ENCODE measurements at places on chromosomes 5 and 9. TPM values are rescaled to one million over a fixed set of nuclear protein-coding genes. Genes with fewer than 3 reads are reported as not detected.

- DNase-seq = no peak
Observed at GRCh38 chr5:37492778-37493555, 113.8 kb downstream of the WDR70 start.

DNA sequence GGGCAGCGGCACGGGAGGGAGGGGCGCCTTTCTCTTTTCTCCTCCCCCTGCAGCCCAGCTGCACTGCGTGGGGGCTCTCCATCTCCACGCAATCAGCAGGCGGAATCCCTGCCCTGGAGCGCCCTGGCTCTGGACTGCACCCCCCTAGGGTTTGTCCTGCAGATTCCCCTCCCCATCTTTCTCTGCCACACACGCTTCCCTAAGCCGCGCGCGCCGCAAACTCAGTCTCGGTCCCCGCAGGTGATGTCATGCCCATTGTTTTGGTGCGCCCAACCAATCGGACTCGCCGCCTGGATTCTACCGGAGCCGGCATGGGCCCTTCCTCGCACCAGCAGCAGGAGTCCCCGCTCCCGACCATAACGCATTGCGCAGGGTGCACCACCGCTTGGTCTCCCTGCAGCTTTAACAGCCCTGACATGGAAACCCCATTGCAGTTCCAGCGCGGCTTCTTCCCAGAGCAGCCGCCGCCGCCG, at the start of gene KCNN2:
TSS of gene KCNN2 (plus strand) at position 347 of the 473 bp plus-strand sequence. CDS start at position 417, 70 bp downstream.
- DNase-seq = no peak

- no peak for DNase-seq
Observed at GRCh38 chr5:125558016-125558415, 811.6 kb upstream of the ZNF608 start.

- no peak for DNase-seq
Observed at GRCh38 chr9:97528529-97529230, 27.2 kb downstream of the TMOD1 start.

DNA sequence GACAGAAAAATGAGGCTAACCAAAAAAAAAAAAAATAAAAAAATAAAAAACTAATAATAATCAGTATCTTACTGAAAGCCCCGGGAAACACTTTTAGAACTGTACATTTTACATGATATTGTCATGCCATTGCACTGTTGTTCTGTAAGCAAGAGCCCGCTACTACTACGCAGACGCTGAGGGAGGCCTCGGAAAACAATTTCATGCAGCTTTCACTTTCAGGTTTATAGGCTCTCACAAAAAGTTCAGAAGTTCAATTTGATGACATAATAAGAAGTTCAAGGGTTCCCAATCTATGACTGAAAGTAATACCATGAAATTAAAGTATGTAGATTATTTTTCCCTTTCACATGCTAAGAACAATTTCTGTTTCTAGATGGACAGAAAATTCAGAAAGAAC, 318.3 kb upstream of the ITGA1 start:
- no peak for DNase-seq

DNA sequence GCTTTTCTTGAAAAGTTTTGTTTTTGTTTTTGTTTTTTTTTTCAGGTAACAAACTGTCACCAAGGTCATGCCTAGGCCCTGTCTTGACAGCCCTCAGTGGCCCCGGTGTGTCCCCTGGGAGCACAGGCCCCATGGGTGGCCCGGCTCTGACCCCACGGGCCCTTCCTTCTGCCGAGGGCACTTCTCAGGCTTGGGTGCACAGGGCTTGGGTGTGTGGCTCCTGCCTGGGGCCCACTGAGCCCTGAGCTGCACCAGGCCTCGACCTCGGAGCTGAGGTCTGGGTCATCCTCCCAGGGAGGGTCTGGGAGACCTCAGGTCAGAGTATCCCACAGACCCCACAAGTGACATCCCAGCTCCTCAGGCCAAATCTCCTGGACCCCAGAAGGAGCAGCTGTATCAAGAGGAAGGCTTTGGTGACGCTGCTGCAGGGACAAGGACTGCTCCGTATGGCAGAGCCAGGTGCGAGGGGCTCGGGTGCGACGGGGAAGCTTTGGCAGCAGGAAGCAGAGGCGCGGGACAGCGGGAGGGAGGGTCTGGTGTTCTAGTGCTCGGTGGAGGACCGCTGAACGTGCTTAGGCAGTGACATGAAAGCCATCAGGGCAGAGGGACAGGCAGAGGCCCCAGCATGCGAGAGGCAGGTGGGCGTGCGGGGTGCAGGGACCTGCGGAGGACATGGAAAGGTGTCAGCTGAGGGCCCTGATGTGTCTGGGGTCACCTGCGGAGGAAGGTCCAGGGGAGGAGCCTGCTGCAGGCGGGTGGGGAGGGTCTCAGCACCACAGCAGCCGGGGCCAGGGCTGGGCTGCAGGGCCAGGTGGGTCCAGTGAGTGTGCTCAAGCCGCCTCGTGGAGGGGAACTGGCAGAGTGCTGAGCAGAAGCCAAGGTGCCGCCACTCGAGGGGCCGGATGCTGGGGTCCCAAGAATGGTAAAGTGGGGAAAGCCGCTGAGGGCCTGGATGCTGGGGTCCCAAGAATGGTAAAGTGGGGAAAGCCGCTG, 18.4 kb upstream of the SLC9A3 start:
- no peak for DNase-seq

DNA sequence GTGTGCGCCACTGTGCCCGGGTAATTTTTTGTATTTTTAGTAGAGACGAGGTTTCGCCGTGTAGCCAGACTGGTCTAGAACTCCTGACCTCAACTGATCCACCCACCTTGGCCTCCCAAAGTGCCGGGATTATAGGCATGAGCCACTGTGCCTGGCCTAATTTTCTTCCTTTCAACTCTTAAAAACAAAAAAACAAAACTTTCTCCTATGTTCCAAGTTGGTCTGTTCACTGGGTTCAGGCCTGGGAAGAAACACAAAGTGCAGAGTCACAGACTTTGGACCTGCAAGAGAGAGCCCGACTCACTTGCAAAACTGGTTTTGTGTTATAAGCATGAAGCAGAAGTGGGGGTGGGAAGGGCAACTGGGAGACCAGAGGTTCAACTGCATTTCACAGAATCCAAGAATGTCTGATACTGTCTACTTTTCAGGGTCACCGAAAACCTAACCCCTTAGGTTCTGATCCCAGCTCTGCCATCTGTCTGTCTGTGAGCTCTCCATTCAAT, 5.2 kb upstream of the HDHD3 start:
- DNase-seq = no peak

DNA sequence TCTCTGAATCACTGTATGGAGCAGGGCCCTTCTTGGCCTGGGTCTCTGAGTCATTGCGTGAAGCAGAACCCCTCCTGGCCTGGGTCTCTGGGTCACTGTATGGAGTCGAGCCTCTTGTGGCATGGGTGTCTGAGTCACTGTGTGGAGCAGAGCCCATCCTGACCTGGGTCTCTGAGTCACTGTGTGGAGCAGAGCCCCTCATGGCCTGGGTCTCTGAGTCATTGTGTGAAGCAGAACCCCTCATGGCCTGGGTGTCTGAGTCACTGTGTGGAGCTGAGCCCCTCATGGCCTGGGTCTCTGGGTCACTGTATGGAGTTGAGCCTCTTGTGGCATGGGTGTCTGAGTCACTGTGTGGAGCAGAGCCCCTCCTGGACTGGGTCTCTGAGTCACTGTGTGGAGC, 94.0 kb upstream of the RAPGEF1 start:
- no peak for DNase-seq

GRCh38 chr9:90032296-90033027, 427.6 kb downstream of the GADD45G start:
- DNase-seq = no peak

DNA sequence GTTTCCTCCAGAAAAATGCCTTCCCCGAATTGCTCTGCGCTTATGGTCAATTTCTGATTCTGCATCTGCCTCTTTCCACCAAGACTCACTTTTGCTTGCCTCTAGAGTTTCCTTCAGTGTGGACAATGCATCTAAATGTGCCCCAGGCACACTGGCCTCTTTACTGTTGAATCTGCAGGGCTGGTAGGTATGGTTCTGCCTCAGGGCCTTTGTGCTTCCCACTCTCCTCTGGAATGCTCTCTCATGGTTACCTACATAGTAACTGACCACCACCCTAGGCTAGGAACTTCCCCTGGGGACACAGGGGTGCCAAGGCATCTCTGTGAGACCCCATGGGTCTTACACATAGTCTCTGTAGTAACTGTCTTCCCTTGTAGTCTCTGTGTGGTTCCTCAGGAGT, 1258.6 kb downstream of the CDH12 start:
- DNase-seq = no peak

DNA sequence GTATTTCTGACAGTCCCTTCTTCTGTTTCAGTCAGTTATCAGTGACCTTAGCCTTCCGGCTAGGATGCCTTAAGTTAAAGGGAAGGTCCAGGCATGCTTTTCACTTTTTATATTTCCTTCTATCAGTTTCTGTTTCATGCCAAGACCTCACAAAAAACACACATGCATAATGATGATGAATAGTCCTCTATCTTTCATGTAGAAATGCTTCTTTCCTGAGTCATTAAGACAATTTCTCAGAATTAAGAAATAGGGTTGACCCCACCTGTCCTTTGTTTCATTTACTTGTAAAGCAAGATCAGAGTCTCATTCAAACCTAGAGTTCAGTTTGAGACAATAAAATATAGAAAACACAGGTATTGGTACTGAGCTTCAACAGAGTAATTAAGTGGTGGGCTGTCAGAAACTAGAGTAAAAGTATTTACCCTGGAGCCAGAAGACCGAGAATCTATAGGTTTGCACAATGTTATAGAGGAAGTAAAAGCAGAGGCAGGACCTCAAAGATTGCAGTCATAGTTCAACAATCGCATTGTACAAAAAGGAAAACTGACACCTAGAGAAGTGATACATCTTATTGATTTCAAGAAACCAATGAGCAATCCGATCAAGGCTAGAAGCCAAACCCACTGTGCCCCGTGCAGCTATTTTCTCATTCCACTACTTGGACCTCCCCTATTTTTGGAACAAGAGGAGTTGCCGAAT, 118.7 kb upstream of the PUM3 start:
- no peak for DNase-seq

GRCh38 chr5:111984044-111984443, 227.1 kb upstream of the NREP start:
- DNase-seq = no peak

DNA sequence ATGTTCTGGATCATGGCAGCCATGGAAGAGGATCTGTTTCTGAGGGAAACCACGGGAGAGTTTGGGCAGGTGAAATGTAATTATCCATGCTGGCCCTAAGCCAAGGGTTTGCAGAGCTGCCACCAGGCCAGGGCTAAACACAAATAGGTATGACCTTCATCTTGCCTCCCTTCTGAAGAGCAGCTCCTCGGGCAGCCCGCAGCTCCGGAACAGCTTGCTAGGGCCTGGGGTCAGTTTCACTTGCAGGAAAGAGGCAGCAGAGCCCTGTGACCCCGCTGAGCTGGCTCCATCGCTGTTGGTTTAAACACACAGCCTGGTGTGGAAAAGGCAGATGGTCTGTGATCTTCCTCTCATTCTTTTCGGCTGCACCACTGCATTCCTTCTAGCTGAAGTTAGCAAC, 141.4 kb downstream of the TMEM38B start:
- DNase-seq = no peak

- no peak for DNase-seq
Observed at GRCh38 chr5:151283120-151283825, 20.3 kb downstream of the SLC36A3 start.

GRCh38 chr5:136984772-136985446, 514.2 kb downstream of the SPOCK1 start:
- DNase-seq = no peak

- DNase-seq = no peak
Observed at GRCh38 chr5:112018846-112019245, 261.9 kb upstream of the NREP start.

DNA sequence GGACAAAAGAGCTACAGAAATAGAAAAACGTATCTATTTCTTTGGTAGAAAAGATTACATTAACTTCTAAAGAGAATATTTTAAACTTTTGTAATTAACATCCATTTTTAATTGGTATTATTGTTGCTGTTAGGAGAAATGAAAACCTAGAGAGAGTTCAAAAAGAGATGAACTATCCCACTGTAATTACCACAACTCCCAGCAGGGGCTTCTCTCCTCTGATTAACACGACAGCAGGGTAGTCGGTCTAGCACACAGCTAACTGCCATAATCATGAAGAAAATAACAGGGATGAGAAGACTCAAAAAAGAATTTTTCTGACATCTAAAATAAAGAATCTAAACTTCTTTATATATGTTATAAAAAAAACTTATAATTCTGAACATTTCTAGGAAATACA, 86.2 kb upstream of the CDH9 start:
- DNase-seq = no peak

- no peak for DNase-seq
Observed at GRCh38 chr5:1880377-1881025, 2.2 kb downstream of the IRX4 start.

GRCh38 chr9:90909747-90910283, 108.2 kb downstream of the SYK start:
- no peak for DNase-seq

DNA sequence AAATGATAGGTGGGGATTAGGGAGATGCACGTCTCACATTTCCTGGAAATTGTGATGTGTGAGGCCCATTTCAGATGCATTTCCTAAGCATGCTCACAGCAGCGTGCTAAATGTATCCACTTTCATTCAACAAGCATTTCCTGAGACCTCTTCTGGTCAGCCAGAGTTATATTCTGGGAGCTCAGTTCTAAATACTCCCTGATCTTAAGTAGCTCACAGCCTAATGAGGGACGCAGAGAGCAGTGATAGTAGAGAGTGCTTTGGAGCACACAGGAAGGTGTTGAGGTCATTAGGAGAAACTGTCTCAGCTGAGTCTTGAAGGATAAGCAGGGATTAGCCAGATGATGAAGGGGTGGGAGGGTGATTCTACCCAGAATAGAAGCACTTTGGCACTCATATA, 46.2 kb upstream of the FSD1L start:
- DNase-seq = no peak

DNA sequence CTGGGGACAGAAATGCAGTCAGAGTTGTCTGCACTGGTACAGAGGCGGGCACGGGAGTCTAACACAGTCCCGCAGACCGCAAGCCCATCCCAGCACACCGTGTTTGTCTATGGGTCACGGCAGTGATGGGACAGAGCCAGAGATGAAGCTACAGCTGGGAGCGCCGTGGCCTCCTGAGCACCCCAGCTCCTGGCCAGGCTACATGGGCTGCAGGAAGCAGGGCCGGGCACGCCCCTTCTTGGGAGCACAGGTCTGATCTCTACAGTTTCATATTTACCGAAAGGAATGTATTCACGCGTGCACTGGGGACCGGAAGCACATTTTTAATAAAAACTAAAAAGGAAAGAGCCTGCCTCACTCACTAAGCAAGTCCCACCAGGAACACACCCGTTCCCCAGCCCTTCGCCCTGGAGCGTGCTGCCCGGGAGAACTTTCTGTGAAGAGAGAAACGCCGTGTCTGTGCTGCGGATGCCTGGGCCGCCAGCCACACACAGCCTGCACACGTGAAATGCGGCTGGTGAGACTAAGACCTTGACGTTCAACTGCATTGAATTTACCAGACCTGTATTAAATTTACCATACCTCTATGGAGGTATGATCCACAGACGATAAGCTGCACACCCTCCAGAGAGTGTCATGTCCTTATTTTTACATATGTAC, 81.1 kb downstream of the VAV2 start:
- DNase-seq = no peak

Gene ZNF484
- 5.4 TPM for total RNA-seq

Gene THBS4
- 0.31 TPM for total RNA-seq

Gene ITGA1
- total RNA-seq = 1.6 TPM

Gene IFNA7
- total RNA-seq = not detected

Gene PLAA
- total RNA-seq = 13.3 TPM

Gene CDHR2
- total RNA-seq = 0.72 TPM

Gene MAPK9
- total RNA-seq = 44.1 TPM

Gene C5orf52
- total RNA-seq = not detected

Gene ZDHHC11
- total RNA-seq = 3.0 TPM

Gene TSLP
- total RNA-seq = not detected

Gene COL27A1
- total RNA-seq = 5.1 TPM

Gene SOX30
- not detected for total RNA-seq

Gene PCDHGA11
- total RNA-seq = 0.39 TPM

Gene SOHLH1
- not detected for total RNA-seq

Gene SREK1IP1
- 13.3 TPM for total RNA-seq
